ENCODE measurements at places on chromosomes 11 and 22.
A peak's percentile ranks its signal among the peaks of the same experiment; 100 is the strongest.

- DNase-seq, result no peak
Observed at GRCh38 chr11:20303391-20303965, 60.0 kb upstream of the HTATIP2 start.

DNA sequence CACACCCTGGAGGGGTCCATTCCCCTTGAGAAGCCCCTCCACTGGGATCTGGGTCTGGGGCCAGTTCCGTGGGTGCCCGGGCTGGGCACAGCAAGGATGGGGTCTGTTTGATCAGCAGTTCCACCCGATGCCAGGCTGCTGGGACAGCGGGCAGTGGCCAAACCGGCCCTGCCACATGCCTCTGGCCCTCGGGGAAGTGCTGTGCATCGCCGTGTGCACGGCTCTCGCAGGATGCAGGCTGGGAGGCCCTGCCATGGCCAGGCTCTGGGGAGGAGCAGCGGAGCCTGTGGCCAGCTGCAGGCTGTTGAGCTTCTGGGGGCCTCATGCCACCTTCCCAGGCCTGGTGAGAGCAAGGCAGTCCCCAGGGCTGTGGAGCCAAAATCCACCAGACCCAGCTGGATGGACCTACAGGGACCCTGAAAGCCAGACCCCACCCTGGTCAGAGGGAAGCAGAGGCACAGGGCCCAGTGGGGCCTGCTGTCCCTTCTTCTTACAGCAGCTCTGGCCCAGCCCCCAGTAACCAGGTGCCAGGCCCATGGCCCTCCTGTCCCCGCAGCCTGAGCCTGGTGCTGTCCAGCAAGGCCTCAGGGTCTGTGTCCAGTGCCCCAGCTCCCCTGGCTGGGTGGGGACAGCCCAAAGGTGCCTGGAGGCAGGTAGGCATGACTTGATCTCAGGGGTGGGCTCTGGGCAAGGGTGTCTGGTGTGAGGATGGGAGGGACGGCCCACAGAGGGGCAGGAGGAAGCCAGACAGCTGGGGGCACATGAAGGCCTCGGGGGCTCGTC is 57.3 kb downstream of the WNT7B start:
- DNase-seq, result no peak

DNA sequence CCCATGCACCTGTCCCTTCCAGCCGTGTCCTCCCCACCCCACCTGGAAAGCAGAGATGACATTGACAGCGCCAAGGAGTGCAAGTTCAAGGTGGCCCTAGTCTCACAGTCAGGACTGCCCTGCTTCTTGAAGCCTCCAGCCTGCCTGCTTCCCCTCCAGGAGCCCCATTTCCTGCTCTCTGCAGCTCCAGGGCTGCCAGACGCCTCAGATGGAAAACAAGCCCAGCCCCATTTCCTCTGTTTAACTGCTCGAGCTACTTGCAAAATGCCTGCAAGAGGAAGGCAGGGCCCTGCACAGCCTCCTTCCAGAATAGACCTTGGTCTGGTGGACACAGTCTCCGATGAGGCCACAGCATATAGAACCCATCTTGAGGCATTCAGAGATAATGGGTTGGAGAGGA is 5.0 kb upstream of the DGKZ start:
- peak; percentile 80 for DNase-seq

DNA sequence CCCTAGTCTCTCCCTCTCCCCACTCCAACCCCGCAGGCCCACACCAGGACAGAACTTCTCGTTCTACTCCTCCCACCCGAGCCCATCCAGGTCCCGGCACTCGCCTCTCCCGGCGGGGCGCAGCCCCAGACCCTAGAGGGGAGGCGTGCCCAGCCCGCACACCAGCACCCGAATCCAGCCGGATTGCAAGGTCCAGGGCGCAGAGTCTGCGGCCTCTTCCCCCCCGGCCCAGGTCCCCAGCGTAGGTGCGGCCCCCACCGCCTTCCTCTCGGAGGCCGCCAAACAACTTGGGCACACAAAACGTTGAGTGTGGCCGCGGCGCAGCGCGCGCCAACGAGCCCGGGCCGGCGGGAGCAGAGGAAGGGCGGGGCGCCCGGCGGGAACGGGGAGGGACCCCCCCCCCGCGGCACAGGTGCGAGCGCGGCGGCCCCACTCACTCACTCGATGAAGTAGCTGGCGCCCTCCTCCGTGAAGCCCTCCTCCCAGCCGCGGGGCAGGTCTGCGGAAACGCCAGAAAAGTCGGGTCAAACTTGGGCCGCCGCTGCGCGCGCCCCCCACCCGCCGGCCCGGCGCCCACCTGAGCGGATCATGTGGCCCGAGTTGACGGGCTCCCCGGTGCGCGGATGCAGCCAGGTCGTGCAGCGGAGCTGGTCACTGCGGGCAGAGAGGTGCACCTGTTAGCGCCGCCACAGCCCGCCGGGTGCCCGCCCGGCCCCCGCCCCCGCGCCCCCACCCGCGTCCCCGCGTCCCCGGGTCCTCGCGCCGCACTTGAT is 480 bp downstream of the PLEKHA7 start:
- no peak for DNase-seq

DNA sequence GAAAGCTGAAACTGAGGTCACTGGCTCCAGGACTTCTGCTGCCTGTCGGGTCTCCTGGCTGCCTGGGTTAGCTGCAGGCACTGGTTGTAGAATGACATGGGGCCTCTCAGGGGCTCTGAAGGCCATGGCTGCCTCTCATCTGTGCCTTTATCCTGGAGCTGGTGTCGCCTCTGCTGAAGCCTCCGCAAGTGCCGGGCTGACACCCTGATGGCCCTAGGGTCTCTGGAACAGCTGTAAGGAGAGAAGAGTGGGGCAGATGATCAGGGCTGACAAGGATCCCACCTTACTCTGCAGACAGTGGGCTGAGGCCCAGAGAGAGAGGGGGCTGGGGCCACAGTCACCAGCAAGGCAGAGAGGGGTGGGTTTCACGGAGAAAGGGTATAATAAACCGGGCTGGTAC is 4.6 kb downstream of the PLA2G3 start:
- DNase-seq, result no peak

- DNase-seq, result no peak
Observed at GRCh38 chr11:59459916-59460315, 3.2 kb downstream of the OR4D6 start.

DNA sequence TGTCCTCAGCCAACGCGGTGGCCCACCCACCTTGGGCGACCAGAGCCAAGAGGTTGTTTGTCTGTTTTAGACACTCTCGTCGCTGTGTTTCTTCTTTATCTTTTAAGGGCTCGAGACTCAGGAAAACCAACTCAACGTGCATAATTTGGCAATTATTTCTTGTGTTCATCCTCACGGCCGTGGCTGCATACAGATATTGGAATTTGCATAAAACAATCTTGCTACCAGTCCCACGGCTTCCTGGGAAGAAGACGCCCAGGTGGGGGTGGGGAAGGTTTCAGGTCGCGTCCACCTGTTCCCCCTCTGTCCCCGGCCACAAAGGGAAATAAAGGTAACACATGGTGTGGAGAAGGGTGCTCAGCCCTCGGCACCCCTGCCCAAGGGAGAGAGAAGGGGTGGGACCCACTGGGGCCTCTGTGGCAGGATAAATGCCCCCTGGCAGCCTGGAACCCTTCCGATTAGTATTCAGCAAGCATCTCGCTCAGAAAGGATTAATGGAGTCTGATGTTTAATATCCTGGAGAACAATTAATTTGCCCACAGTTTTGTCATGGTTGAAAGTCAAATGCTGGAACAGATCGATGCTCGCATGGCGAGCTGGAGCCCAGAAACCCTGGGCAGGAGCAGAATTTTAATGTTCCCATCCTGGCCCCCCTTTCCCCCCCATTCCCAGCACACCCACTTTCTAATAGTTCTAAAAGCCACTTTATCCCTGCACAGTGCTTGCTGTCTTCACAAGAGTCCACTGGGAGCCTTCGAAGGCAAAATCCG is 359.7 kb downstream of the MN1 start:
- no peak for DNase-seq

DNA sequence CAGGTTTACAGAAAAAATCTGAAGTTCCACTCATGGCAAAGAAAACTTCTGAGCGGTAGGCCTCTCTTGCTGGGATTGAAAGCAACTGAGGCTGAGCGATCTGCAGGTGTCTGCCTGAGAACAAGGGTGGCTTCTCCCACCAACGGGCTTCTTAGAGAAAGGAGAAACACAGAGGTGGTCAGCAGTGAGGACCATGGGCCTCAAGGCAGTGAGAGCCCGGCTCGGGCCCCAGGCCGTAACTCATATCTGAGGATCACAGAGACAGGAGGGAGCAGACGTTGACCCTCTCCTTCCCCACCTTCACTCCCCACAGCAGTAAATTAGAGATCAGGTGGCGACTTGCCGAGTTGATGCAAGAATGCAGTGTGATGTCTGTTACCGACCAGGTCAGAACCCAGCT is 50.9 kb upstream of the RTL6 start:
- DNase-seq, result no peak

GRCh38 chr11:126396965-126397364 is 41.5 kb downstream of the ST3GAL4 start:
- DNase-seq, result no peak

DNA sequence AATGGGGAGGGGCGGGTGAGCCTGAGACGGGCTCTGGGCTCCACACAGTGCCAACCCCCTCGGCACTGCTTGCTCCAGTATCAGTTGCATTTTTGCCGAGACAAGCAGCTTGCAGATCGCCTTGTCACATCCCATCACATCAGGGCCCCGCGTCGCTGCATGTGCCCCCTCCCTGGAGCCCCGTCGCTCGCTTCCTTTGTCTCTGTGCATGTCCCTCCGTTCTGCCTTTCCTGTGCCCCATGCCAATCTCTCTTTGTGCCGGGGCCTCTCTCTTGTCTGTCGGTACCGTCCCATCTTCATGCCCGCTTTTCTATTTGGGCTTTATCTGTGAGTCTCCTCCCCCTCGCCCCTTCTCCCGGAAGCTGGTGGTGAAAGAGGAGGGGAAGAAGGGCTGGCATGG is 202.2 kb downstream of the CEP164 start:
- DNase-seq, result no peak

DNA sequence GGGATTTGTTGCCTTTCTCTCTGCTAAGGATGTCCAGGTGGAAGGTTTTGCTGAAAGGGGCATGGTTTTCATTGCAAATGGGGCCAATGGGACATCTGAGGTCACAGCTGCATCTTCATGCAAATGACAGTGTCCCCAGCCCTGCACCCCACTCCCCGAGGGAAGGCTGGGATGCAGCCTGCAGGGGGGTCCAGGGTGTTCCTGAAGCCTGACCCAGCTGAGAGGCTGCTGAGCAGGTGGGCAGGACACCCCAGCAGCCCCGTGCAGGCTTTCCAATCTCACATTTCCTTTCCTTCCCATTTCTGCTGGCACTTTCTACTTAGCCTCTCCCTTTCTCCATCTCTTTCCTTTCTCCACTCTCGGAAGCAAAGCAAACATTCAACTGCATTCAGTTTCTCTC is 78.3 kb downstream of the SCN3B start:
- DNase-seq, result no peak

- DNase-seq, result peak; percentile 1
Observed at GRCh38 chr11:6602096-6602940, 1.1 kb downstream of the RRP8 start.

GRCh38 chr11:77547863-77548551 is 41.7 kb upstream of the AQP11 start:
- DNase-seq, result peak; percentile 35

- peak; percentile 91 for DNase-seq
Observed at GRCh38 chr11:12224537-12224893, 114.1 kb downstream of the MICAL2 start.

DNA sequence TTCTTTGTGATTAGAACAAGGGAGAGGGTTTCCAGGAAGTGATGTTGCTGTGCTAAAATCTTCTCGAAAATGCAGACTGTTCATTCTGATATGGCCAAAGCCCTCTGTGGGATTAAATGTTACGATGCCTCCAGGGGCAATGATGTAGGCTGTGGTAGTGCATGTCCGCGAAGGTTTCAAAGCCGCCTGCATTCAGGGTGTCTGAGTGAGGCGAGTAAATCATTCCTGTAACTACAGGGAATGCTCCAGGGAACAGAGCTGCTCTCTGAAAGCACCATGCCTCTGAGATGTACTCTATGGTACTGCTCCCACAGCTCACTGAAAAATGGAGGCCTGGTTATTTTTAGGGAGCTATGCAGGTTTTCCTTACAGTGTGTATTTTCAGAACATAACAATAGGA is 21.2 kb downstream of the PDGFD start:
- DNase-seq, result no peak

GRCh38 chr11:65802841-65803240 is 16.0 kb downstream of the OVOL1 start:
- no peak for DNase-seq

DNA sequence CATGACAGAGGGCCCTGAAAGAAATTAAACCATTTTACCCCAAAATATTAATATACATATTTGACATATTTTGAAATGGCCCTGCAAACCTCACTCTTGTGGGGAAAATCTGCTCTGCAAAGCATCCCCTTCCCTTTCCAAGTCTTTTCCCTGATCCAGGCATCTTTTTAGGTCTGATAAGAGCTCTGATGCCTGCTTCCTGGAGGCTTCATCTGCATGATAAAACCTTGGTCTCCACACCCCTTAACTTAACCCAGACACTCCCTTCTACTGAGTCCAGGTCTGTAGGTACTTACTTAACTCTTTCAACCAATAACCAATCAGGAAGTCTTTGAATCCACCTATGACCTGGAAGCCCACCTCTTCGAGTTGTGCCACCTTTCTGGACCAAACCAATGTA is 1.8 kb upstream of the LGALS12 start:
- DNase-seq, result no peak

DNA sequence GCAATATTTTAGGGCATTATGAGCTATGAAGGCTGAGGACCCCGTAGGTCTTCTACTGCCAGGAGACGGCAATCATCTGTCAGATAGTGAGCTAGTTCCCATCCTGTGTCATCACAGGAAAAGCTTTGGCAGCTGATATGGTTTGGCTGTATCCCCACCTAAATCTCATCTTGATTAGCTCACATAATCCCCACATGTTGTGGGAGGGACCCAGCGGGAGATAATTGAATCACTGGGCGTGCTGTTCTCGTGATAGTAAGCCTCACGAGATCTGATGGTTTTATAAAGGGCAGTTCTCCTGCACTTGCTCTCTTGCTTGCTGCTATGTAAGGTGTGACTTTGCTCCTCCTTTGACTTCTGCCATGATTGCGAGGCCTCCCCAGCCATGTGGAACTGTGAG is 18.1 kb downstream of the CSRP3 start:
- DNase-seq, result no peak

DNA sequence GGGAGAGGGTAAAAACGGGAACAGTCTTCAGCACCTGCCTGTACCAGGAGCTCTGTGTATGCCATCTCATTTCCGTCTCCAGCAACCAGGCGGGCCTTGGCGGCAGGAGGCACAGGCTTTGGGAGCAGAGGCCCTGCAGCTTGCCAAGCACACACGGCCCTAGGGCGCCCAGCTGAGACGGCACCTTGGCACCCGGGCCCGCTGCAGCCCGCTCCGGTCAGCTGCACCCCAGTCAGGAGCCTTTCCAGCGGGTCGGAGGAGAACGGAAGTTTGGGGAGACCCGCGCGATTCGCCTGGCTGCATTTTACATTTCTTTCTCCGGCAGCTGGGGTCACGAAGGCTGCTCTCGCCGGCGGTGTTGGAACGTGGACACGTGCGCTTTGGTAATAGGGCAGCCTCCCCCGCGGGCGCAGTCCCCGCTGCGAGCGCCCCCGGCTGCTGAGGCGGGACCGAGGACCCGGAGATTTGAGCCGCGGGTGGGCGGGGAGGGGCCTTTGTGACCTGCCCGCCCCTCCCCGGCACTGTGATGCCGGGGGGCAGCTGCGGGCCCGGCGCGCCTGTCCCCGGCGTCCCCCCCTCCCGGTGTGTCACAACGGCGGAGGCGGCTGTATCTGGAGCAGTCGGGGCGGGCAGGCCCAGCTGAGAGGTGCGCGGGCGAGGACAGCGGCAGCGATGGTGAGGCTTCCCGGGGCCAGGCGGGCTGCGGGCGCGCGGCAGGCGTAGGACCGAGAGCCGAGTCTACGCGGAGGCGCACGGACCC is at the start of gene TUBA8:
TSS of gene TUBA8 (plus strand) at position 616 of the 760 bp plus-strand sequence. CDS start at position 673, 57 bp downstream.
- peak; percentile 64 for DNase-seq

GRCh38 chr11:46348566-46349401 is 1.5 kb downstream of the DGKZ start:
- DNase-seq, result no peak

Data from femur (tissue), 1 donor.